ENCODE measurements at places on chromosomes 7 and 10.

GRCh38 chr10:34522546-34522945 is 292.6 kb downstream of the PARD3 start:
- DNase-seq: peak; percentile 3

GRCh38 chr7:6436385-6436685 is 11.4 kb downstream of the DAGLB start:
- no peak for DNase-seq

DNA sequence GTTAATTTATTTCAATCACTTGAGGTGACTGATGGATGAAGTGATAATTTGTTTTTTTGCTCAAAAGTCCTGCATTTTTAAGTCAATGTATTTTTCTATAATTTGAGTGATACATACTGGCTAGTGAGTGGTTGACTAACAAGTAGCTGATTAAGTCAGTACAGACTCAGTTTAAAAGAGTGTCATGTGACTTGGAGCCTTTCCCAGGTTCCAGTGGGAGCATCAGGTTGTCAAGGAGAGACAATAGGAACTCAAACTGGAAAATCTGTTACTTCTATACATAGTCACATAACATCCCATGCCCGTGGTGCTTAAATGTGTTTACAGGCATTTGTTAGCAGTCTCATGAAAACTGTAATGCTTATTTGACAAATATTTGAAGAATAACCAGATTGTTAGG is 154.7 kb downstream of the ANK3 start:
- DNase-seq: no peak

DNA sequence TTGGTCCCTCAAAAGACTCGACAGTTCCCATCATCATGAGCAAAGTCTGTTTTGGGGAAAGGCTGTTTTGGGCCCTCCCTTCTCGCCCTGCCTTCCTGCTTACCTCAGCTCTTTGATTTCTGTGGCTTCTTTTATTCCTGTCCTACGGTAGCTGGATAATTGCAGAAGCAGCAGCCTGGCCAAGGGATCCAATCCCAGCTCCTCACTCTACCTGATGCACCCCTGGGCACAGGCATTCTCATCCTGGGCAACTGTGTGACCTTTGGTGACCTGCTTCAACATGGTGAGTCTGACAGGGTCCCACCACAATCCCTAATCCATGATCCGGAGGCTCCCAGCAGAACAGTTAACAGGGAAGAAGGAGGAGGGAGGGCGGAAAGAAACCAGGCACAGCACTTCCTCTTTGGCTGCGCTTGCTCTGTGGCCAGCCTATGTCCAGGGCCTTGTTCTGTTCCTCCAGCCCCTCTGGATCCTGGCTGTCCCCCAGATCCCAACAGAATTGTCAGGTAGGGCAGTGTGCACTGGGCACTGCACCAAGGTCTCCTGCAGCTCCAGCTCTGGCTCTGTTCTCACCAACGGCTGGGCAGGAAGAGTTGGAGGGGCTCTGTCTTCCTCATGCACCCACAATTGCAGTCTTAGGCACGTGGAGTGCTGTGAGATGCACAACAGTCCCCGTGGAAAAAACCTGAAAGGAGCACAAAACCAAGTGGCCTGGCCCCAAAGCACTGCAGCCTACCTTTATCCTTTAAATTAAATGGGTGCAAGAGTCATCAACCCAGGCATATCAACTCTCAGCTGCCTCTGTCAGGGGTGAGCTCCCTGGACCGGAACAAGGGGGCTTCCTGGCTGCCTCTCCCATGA is 144.4 kb downstream of the PTPN20 start:
- no peak for DNase-seq

GRCh38 chr7:43506460-43506859 is 76.4 kb upstream of the STK17A start:
- no peak for DNase-seq

GRCh38 chr7:98760201-98760651 is 109.6 kb downstream of the TMEM130 start:
- DNase-seq: no peak

DNA sequence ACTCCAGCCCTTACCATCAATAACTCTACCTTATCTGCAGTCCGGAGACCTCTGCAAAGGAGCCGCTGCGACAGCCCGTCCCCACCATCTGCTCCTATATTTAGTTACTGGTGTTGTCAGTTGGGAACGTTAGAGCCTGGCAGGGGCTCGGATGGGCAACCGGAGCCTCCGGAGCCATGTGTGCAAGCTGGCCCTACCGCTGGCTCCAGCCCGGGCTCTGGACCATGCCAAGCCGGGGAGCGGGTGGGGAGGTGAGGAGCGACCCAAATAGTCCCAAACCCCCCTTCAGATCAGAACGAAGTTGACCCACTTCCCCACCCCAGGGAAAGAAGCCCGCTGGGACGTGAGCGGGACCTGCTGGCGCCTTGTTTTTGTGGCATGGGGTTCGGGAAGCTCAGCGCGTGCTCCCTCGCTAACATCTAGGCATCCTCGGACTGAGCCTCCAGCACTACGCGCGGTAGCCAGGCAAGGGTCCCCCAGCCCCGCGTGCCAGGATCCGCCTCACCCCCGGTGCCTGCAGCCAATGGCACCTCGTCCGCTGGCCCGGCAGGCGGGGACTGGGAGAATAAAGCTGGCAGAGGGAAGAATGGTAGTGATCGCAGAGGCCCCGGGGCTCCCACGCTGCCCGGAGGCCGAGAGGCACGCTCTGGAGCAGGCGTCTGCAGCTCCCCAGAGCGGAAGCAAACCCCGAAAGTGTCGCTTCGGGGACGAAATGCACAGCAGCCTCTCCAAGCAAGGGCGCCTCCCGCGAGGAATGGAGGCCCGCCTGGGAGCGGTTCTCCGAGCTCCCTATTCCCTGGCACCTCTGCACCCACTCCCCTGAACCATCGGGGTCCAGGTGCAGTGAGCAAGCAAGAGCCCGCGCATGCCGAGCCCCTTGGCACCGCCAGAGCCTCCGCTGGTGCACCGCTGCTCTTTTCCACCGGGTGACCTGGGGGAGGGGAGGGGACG is 679 bp downstream of the LRRC20 start:
- no peak for DNase-seq

DNA sequence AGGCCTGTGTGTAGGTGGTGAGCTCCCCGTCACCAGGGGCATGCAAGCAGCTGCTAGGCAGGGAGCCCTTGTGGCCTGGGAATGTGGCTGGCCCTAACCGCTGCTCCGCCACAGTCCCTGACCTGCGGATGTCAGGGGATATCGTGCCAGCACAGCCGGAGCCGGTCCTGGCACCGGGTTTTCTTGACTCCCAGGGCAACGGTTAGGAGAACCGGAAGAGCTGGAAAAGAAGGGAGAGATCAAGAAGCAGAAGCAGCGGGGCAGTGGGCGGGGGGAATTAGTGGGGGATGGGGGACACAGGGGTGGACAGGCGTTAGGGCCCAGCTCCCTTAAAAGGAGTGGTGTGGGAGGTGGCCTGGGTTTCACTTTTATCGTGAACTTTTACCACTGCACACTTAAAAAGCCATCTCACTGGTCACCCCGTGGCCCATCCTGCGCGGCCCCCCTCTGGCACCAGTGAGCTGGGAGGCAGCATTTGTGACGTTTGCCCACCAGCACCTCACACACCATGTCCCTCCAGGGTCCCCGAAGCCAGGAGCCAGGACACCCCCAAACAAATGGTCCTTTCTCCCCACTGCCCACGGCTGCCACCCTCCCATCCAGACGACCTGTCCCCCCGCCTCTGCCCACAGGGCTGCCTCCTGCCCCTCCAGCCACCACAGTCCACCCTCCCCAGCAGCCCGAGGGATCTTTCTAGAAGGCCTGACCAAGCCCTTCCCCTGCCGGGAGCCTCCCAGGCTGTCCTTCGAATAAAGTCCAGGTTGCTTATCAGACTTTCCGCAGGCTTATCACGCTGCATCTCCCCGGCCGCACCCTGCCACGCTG is 1.8 kb upstream of the MICALL2 start:
- DNase-seq: no peak

- no peak for DNase-seq
These were observed 8.0 kb upstream of the BEND7 start for GRCh38 chr10:13536674-13537366.

DNA sequence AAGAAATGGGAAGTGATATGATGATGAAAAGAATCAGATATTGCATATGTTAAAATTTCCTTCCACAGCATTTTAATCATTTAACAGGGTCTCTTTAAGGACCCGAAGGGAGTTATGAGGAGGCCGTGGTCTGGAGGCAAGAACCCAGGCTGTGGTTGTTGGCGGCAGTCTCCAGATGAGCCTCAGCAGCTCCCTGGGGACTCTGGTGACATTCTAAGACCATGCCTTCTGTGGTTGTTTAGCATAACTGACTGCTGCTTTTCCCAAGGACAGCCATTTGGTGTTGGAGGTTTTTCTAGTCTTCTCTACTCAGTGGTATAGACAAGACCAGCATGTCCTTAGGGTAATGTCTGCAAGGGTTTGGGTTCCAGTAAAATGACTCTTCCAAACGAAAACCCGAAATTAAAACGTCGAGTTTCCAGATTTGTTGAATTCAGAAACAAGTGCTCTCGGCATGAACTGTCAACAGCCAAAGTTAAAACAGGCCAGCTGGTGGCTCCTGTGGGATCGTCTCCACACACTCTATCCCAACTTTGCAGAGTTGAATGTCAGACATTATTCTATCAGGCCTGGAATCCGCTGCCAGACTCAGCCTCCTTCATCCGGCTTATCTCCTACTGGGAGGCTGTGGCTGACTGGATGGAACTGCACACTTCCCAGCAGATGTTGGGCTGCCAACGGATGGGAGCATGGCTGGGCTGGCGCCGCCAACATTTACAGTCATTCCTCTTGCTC is 183.1 kb downstream of the TAX1BP1 start:
- no peak for DNase-seq

GRCh38 chr7:8435590-8436545 is 2.5 kb downstream of the NXPH1 start:
- no peak for DNase-seq

GRCh38 chr10:123150986-123151736 is 3.0 kb upstream of the BUB3 start:
- no peak for DNase-seq

DNA sequence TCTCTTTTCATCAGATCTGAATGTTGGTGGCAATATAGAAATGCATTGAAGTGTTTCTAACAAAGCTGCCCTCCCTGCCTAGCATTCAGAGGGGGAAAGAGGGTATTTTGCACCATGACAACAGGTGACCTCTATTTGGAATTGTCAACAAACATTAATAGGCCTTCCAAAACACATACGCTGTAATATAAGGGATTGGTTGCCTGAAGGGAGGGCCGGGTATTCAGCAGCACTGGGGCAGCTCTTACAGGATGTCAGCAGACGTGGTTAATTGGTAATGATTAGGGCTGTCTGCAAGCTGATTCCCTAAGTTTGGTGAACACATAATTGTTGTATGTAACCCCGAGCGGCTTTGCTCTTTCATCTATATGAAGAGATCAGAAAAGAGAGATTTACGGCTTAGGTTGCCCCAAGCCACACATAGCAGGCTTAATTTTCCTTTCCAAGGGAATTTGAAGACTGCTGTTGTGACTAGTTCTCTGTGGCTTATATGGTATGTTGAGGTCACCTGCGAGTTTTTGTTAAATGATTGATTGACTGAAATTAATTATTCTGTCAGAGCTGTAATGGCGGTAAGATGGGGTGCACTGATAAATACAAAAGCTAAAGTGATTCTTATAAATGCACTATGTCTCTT is 759.3 kb downstream of the LRMDA start:
- DNase-seq: no peak

GRCh38 chr10:110780704-110781103 is 91.0 kb upstream of the PDCD4 start:
- DNase-seq: no peak

DNA sequence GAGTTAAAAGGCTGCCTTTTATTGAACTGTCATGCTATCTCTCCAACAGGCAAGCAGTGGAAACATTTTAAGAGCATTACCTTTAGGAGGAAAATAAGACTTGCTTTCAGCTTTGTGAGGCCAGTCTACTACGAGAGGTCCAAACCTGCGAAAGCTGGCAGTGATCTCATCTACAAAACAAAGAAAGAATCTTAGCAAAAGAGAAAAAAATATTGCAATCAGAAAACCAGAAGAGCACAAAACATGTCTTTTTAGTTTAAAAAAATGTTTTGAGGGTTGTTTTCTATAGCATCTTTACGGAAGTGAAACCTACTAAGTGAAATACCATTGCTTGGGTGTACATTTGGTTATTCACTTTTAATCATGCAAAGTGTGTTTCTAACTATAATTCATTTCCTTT is 147.9 kb downstream of the CPEB3 start:
- DNase-seq: no peak

DNA sequence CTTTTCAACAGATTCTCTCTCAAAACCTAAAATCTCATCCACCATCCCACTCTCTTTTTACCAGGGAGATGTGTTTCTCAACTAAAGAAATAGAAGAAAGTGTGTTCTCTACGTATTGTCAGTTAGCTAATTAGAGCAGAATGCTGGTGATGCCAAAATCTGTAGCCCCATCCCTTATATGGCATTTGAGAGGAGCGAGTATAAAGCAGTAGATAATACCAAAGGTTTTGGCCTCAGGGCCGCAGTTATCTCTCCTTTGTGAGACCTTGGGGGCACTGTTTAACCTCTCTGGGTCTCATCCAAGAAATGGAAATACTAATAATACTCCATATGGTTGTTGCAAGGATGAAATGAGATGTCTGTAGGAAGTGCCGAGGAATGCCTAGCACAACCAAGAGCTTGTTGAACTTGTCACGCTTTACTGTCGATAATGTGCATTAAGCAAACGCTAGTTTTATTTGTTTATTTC is 456 bp upstream of the DLD start:
- DNase-seq: no peak

GRCh38 chr10:71134732-71135211 is 77.6 kb upstream of the UNC5B start:
- no peak for DNase-seq

Measured in CD4-positive, alpha-beta T cell treated with Interleukin-4 for 4 hours (primary cell).